ENCODE measurements at places on chromosomes 7 and 10.
A peak's percentile ranks its signal among the peaks of the same experiment; 100 is the strongest.

DNA sequence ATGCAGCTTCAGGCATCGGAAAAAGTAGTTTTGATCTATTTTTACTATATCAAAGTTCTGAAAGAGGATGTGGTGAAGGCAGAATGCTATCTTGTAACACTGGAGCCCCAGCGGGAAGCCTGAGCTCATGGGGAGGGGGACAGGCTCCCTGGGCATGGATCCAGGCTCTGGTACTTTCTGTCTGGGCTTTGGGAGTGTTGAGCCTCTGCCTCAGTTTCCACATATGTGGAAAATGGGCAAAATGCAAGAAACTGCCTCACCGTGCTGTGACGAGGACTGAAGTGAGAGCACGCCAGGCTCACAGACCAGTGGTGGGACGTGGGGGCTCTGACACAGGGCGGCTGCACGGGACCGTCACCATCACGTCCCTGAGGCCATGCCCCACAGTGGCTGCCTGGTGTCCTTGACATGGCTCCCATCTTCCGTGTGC, 182.9 kb upstream of the SHH start:
- H3K36me3 ChIP-seq, result no peaks in the 10 kb centered on the region
- H3K4me1 ChIP-seq, result peaks cover 17% of the 10 kb centered on the region
- no peaks in the 10 kb centered on the region for H3K27me3 ChIP-seq
- peak; percentile 25 for DNase-seq
- H3K4me3 ChIP-seq, result no peak overlapping the region

- no peak for DNase-seq
- H3K27ac ChIP-seq, result no peak overlapping the region
- peaks cover 56% of the 10 kb centered on the region for H3K36me3 ChIP-seq
- no peaks in the 10 kb centered on the region for H3K27me3 ChIP-seq
Observed at GRCh38 chr10:79350407-79351154, 3.3 kb downstream of the PPIF start.

GRCh38 chr10:105189463-105189800, 548.3 kb downstream of the SORCS3 start:
- no peaks in the 10 kb centered on the region for H3K4me1 ChIP-seq
- no peak overlapping the region for H3K27ac ChIP-seq
- no peak overlapping the region for H3K4me3 ChIP-seq
- H3K36me3 ChIP-seq, result no peaks in the 10 kb centered on the region

DNA sequence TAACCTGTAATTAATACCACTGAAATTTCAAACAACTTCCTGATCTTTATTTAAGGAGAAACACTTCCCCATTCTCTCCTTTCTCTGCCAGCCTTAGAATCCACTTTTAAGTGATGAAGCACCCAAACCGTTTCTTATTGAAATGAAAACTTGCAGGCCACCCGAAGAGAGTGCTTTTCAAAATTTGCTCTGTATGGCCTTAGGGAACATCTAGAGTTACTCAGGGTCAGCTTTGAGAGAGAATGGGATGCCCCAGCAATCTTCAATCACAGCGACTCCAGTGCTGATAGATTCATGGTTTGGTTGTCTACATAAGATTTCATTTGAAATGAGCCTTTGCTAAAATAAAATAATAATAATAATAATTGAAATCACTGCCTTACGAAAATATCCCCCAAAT, 323.1 kb downstream of the PCLO start:
- no peaks in the 10 kb centered on the region for H3K4me1 ChIP-seq
- no peaks in the 10 kb centered on the region for H3K36me3 ChIP-seq
- no peak overlapping the region for H3K4me3 ChIP-seq

DNA sequence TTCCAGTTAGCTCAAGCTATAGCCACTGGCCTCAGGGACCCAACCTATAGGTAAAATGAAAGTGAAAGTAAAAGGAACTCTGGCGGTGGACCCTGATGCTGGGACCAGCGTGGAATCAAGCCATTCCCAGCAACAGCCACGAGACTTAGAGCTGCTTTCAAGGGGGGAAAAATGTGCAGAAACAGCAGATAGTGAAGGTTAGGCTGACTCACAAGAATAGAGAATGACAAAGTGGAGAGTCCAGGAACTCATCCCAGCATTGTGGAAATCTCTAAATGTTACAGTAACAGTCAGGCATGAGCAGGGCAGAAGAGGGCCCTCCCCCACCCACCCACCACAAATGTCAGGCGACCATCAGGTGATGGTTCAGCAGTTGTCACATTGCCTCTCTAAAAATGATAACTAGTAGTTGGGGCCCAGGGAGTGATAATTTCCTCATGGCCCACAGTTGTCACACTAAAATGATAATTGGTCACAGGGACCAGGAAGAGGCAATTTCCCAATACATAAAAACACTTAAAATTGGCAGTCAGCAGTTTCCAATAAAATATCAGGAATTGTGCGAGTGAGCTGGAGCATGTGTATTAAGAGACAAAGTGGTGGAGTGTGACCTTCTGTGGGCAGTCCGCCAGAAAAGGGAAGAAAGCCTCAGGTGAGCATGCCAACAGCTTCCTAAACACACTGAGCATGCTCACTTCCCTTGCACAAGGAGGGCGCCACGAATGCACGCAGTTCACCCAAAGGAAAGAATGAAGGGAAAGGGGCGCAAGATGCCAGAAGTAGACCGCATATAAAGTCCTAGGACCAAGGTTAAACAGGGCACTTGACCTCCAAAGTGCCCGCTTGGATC, 129.8 kb upstream of the PPP1R3A start:
- H3K36me3 ChIP-seq, result no peaks in the 10 kb centered on the region
- H3K4me3 ChIP-seq, result peak overlapping the region; percentile 55
- H3K27ac ChIP-seq, result no peak overlapping the region

- H3K27me3 ChIP-seq, result peaks cover 14% of the 10 kb centered on the region
- no peak overlapping the region for H3K4me3 ChIP-seq
- DNase-seq, result no peak
- H3K27ac ChIP-seq, result peak overlapping the region; percentile 78
- H3K4me1 ChIP-seq, result peaks cover 12% of the 10 kb centered on the region
Observed at GRCh38 chr10:68561865-68562649, 1.9 kb downstream of the TET1 start.

GRCh38 chr10:86727470-86727869, 28.9 kb upstream of the BMPR1A start:
- no peak for DNase-seq
- no peaks in the 10 kb centered on the region for H3K4me1 ChIP-seq
- H3K4me3 ChIP-seq, result no peak overlapping the region
- no peaks in the 10 kb centered on the region for H3K27me3 ChIP-seq
- H3K27ac ChIP-seq, result no peak overlapping the region

DNA sequence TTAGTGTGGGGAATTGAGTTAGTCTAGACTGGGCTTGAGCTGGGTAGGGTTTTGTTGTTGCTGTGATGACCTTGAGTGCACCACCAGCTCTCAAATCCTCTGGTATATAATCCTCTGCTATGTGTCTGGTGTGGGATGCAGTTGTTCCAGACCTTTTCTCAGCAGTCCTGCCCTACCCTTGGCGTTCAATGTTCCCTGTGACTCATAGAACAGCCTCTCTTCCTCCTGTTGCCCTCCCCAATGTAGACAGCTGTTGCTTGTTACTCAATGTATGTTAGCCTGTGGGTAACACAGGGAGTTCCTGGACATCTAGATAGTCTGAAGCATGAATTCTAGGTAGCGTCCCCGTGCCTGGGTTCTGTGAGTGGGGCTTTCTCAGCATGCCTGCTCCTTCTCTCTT, 19.8 kb downstream of the ACBD7 start:
- H3K27me3 ChIP-seq, result no peaks in the 10 kb centered on the region
- H3K36me3 ChIP-seq, result no peaks in the 10 kb centered on the region

DNA sequence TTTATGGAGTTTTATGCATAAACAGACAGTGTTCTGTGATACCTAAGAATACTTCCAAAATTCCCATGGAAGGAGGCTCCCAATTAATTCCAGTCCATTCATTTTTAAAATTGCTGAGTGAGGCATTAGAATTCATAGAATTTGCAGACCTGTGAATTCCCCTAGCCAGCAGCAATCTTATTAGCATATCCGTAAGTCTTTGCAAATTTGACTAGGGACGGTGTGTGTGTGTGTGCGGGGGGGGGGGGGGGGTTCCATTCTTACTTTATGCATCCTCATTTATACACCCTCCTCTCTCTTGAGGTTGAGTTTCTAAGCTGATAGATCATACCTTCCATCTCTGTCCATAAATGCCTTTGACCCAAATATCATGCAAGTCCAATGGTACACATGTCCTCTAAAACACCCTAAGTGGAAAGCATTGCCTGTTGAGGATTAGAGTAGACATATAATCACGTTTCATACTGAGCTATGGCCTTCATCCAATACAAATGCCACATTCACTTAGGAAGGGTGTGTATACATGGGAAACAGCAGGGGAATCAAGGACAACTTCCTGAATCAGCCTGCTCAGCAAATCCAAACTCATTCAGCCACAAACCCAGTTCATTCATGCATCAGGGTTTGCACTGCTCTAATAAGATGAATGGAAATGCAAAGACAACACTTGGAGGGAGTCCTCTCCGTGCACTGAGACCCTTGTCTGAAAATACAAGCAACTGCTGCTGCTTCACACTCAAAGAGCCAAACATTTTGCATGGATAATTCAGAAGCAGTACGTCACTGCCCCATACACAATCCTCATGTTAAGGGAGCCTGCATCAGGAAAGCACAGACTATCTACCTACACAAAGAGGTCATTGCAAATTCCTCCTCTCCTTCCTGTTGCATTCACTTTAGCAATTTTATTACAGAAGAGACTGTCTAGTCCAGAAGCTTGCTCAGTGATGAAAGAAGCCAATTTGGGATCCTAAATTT, 350.8 kb downstream of the KCNMA1 start:
- H3K27ac ChIP-seq, result no peak overlapping the region
- H3K4me1 ChIP-seq, result no peaks in the 10 kb centered on the region
- H3K4me3 ChIP-seq, result no peak overlapping the region
- H3K27me3 ChIP-seq, result no peaks in the 10 kb centered on the region
- DNase-seq, result no peak

GRCh38 chr7:131900785-131901287, 344.4 kb upstream of the PODXL start:
- H3K4me1 ChIP-seq, result no peaks in the 10 kb centered on the region
- H3K36me3 ChIP-seq, result no peaks in the 10 kb centered on the region
- no peak overlapping the region for H3K27ac ChIP-seq
- no peaks in the 10 kb centered on the region for H3K27me3 ChIP-seq

GRCh38 chr7:35761871-35762677, 38.8 kb upstream of the SEPTIN7 start:
- no peak for DNase-seq
- H3K27ac ChIP-seq, result no peak overlapping the region
- no peaks in the 10 kb centered on the region for H3K27me3 ChIP-seq
- H3K4me1 ChIP-seq, result no peaks in the 10 kb centered on the region
- no peak overlapping the region for H3K4me3 ChIP-seq

DNA sequence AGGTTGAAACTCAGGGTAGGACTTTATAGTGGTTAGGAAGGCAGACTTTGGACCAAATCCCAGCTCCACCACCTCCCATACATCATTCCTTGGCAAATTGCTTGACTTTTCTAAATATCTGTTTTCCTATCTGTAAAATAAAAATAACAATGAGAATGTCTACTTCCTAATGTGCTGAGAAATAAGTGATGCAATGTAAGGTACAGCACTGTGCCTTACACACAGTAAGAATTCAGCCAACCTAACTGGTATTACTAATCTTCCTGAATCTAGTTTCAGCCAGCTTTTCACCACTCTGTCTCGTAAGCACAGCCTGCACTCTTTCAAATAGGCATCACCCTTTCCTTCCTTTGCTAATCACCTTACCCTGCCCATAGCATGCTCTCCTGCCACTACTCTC, 9.7 kb downstream of the PRLHR start:
- no peak for DNase-seq
- H3K27me3 ChIP-seq, result no peaks in the 10 kb centered on the region
- no peaks in the 10 kb centered on the region for H3K36me3 ChIP-seq

DNA sequence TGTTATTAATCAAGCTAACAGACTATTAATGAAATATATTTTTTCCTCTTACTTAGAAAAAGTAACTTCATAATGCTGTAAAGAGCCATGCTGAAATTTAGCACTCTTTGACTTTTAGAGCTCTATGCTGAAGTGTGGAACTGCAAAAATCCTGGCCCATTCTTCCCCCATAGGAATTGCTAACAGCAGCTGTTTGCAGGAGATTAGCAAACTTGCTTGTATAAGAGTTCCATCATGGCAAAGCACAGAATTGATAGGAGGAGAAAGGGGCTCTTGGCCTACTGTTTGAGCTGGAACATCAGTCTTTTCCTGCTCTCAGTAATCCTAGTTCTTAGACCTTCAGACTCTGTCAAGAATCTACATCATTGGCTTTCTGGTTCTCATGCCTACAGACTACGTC, 18.3 kb upstream of the GNAT3 start:
- H3K36me3 ChIP-seq, result no peaks in the 10 kb centered on the region
- DNase-seq, result no peak
- H3K27me3 ChIP-seq, result no peaks in the 10 kb centered on the region

DNA sequence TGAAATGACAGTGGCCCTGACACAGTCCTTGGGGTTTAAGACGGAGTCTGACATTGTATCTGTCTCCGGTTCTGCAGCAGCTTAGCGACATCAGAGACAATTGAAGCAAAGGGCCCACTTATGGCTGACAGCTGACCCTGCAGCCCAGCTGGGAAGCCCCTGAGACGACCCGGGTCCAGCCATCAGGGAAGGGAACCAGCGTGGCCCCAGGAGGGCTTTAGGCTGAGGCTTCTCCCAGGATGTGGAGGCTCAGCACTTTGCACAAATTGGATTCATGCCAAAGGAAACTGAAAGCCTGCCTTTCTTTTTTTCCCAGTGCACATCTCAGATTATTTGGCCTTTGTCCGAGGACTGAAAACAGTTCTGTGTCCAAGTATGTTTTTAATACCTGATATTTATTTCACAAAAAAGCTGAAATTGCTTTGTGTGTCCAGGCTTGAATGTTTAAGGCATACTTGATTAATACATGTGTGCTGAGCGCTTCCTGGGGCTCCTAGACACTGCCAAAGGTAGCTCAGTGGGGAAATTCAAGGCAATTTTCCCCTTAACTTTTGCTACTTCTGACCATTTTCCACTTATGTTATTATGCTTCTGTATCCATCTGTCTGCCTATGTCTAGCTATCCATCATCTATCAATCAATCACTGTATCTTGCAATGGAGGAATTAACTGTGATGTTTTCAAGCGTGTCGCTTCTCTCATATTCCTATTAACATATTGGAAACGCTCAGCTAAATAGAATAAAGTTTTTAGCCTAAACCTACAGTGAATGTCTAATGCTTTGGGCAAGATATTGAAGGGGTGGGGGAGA, 34.8 kb downstream of the KLF6 start:
- H3K4me3 ChIP-seq, result no peak overlapping the region
- no peak overlapping the region for H3K27ac ChIP-seq
- DNase-seq, result no peak
- H3K4me1 ChIP-seq, result no peaks in the 10 kb centered on the region

DNA sequence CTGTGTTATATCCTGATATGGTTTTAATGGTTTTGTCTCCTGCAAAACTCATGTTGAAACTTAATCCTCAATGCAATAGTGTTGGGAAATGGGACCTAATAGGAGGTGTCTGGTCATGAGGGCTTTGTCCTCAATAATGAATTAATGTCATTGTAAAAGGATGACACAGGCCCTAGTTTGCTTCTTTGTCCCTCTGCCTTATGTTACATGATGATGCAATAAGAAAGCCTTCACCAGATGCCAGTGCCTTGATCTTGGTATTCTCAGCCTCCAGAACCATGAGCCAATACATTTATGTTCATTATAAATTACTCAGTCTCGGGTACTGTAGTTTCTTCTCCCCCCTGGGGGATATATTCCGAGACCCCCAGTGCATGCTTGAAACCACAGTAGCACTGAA, 1247.4 kb upstream of the SORCS1 start:
- H3K27me3 ChIP-seq, result no peaks in the 10 kb centered on the region
- no peaks in the 10 kb centered on the region for H3K4me1 ChIP-seq
- no peak for DNase-seq
- H3K27ac ChIP-seq, result no peak overlapping the region
- H3K36me3 ChIP-seq, result no peaks in the 10 kb centered on the region
- H3K4me3 ChIP-seq, result no peak overlapping the region
